ENCODE measurements at places on chromosomes 5 and 9.

GRCh38 chr9:948497-948896 lies 28.0 kb upstream of the DMRT3 start:
- DNase-seq: no peak

- DNase-seq: peak; percentile 58
Observed at GRCh38 chr9:89606624-89607311, 2.0 kb downstream of the GADD45G start.

- no peak for DNase-seq
Observed at GRCh38 chr5:107937204-107937603, 266.5 kb upstream of the EFNA5 start.

DNA sequence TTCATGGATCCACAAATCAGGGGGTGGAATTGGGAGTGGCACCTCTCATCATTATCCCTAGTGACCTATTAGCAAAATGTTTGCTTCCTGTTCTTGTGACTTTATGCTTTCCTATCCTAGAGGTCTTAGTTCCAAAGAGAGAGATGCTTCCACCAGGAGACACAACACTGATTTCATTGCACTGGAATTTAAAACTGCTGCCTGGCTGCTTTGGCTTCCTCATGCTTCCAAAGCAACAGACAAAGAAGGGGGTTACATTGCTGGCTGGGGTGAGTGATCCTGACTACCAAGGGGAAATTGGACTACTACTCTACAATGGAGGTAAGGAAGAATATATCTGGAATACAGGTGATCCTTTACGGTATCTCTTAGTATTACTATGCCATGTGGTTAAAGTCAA lies 69.2 kb upstream of the SH3GL2 start:
- no peak for DNase-seq

- DNase-seq: no peak
Observed at GRCh38 chr5:158435161-158435616, 576.2 kb upstream of the CLINT1 start.

DNA sequence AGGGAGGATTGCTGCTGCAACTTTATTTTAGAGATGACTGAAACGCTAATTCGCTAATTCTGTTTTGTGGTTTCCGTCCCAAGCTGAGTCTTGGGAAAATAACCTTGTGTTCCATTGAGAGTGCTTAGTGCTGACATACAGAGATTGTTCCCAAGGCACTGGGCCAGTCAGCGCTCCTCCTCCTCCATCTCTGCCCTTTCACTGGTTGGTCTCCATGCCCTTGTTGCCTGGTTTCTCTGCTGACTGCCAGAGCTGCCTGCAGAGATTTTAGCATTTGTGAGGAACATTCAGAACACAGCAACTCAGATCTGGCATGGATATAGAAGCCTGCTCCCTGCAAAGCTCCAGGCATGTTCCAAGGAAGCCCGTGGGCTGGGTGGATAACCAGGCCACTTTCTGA lies 126.0 kb upstream of the IRX2 start:
- DNase-seq: no peak

DNA sequence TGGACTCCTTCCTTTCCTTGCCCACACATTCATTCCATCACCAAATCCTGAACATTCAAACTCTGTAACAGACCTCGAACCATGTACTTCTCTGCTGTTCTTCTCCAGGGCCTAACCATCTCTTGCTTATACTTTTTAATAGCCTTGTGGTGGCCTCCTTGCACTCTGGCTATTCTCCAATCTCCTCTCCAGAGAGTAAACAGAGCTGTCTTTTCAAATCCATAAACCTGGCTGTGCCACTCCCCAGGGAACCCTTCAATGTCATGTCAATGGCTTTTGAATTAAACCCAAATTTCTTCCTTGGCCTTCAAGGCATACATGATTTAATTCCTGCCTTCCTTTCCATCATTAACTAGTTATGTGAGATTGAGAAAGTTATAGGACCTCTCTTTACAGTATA lies 277.6 kb upstream of the EFNA5 start:
- DNase-seq: peak; percentile 54

DNA sequence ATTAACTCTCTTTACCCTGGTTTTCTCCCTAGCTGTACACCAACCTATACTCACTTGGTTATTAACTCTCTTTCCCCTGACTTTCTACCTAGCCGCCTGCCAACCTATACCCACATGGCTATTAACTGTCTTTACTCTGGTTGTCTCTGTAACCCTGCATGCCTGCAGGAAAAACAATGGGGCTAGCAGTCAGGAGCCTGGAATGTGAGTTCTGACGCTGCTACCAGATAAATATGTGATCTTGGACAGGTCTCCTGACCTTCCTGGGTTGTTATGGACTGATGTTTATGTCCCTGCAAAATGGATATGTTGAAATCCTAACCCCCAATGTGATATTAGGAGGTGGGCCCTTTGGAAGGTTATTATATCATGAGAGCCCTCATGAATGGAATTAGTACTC lies 119.2 kb downstream of the SMARCA2 start:
- DNase-seq: no peak

DNA sequence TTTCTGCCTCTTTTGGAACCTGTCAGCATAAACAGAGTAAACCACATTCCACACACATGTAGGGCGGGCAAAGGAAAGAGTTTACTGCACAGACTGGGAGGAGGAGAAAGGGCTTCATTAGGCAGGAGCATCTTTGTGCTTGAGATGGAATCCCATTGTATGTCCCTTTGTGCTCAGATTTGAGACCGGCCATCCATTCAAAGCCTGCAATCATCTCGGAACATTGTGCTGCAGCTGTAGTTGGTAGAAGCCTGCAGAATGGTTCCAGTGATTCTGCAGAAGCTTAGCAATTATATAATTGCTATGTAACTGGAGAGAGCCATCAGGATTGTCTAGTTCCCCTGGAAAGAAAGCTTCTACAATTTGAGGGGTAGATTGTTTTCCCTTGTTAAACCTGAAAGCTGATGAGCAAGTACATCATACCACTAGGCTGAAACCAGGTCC lies 16.5 kb downstream of the ZNF462 start:
- DNase-seq: no peak

- no peak for DNase-seq
Observed at GRCh38 chr5:39379693-39380092, 15.4 kb upstream of the C9 start.

GRCh38 chr9:83569326-83569725 lies 31.1 kb upstream of the FRMD3 start:
- DNase-seq: no peak

All from NCI-H1092 treated with DMSO at 0.1 percent for 48 hours (cell line).